Neural crest cell (in vitro differentiated cells): ENCODE measurements at places on chromosomes 4 and X. TPM values are rescaled to one million over a fixed set of nuclear protein-coding genes. Genes with fewer than 3 reads are reported as not detected.

GRCh38 chr4:48261281-48261680, 8.4 kb downstream of the TEC start:
- DNase-seq: no peak
- peaks cover 9% of the 10 kb centered on the region for H3K27me3 ChIP-seq
- H3K4me3 ChIP-seq: no peak overlapping the region
- H3K27ac ChIP-seq: no peak overlapping the region
- no peaks in the 10 kb centered on the region for H3K4me1 ChIP-seq
- no peaks in the 10 kb centered on the region for H3K36me3 ChIP-seq

Gene SMIM14
- total RNA-seq: 7.9 and 9.8 TPM in 2 replicates

- no peak for DNase-seq
- peaks cover 3% of the 10 kb centered on the region for H3K4me1 ChIP-seq
- H3K36me3 ChIP-seq: no peaks in the 10 kb centered on the region
- H3K4me3 ChIP-seq: no peak overlapping the region
- no peaks in the 10 kb centered on the region for H3K27me3 ChIP-seq
Observed at GRCh38 chrX:71621603-71622002, 3.3 kb upstream of the CXCR3 start.

Gene STATH
- not detected in 2 replicates for total RNA-seq

- no peak overlapping the region for H3K27ac ChIP-seq
- no peaks in the 10 kb centered on the region for H3K4me1 ChIP-seq
- DNase-seq: no peak
- H3K27me3 ChIP-seq: no peaks in the 10 kb centered on the region
- H3K36me3 ChIP-seq: no peaks in the 10 kb centered on the region
Observed at GRCh38 chr4:26130841-26131432, 189.9 kb upstream of the RBPJ start.

Gene DOK7
- 0.16 TPM in 1 of 2 replicates, not detected in the other for total RNA-seq
